ENCODE measurements at places on chromosomes 4 and X.

DNA sequence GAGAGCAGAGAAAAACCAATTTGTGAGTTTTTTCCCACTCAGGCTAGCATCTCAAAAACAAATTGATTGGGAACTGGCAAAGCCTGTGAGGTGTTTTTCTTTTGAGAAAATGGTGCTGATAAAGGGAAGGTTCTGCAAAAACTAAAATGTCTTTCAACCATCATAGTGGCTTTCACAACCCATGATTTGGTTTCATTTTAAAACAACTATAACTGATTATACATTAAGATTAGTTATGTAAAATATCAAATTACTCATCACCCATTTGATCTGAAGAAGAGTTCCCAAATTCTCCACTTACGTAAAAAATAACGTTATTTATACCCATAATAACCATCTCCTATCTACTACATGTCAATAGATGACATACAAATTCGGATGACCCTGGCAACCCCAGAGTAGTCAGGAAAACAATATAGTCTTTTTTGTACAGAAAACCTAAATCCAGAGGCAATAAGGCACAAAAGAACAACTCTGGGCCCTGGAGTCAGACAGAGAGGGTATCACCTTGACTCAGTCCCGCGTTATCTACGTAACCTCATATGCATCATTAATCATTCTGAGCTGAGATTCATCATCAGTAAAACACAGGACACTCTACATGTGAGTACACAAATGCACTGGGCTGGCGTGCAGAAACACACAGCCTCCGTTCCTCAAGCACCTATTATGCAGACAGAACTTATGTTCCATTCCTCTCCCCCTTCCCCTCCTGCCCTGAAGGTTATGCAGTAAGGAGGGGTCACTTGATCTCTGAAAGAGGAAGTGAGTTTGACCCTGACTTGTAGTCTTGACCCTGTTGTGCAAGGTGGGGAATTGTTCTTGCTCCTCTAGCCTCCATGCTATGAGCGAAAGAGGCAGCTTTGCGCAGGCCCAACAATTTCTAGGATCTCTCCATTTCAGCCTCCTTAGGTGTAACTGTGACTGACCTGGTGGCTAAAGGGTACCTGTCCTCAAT lies 82.2 kb downstream of the SLC9A7 start:
- peak; percentile 47 for DNase-seq

GRCh38 chr4:112327965-112328733 lies 31.0 kb downstream of the ALPK1 start:
- peak; percentile 34 for DNase-seq

DNA sequence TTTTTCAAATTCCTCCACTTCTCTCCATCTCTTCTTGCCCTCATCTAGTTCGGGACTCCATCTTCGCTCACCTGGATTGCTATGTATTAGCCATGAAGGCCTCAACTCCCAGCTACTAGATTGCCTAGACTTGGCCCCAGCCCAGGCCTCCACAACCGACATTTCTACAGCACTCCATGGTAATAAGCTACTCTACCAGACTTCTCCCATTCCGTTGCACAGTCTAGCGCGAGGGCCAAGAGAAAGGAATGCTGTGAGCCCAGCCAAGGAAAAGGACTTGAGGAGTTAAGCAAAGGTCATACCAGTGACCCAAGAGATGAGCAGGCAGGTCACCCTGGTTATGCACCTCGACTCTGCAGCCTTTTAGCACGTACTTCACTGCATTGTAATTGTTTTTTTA lies 75.6 kb downstream of the SOWAHB start:
- DNase-seq: no peak

- DNase-seq: no peak
Observed at GRCh38 chr4:2873329-2873728, 29.7 kb downstream of the ADD1 start.

DNA sequence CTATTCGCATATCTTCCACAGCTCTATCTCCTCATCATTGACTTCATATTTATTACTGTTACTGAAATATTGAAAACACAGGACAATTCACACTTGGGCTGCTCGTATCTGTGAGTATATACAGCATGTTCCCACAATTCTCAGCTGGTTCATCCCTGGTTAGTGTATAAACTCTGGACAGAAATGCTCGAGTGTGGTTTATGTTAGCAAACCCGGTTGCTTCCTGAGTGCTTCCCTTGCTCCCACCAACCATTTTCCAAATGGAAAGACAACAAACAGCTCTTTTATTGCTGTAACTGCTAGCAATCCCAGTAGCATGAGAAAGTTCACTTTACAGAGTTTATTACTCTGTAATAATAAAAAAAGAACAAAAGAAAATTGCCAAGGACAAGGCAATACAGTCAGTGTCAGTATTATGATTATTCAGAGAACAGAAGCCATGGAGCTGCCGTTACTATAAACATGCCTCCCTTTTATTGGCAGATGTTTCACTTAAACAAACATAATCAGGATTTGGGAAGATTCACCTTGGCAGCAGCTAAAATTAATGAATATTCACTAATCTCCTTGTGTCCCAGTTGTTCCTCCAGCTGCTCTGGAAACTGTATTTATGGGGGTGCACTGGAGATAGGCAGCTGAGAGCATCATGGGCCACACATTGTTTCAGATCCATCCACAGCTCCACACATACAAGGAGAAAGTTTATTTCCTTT lies 134.1 kb upstream of the GUCY1A1 start:
- DNase-seq: no peak

GRCh38 chrX:150616179-150616862 lies 47.9 kb downstream of the MTM1 start:
- no peak for DNase-seq

DNA sequence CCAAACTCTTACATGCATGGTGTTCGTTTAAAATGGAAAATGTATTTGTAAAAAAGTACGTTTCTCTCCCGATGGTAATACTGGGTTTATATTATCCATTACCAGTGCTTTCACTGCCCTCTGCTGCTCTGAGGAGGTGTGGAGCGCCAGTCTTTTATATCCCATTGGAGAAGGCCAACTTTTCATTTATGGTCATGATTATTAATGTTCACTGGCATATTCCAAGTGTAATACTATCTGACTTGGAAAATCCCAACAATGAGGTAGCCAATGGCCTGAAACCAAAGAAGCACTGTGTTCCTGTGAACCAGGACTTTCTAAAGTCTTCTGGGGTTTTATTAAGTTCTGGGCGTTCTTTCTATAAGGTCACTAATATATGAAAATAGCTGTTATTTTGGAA lies 80.7 kb downstream of the SYNPO2 start:
- DNase-seq: no peak

DNA sequence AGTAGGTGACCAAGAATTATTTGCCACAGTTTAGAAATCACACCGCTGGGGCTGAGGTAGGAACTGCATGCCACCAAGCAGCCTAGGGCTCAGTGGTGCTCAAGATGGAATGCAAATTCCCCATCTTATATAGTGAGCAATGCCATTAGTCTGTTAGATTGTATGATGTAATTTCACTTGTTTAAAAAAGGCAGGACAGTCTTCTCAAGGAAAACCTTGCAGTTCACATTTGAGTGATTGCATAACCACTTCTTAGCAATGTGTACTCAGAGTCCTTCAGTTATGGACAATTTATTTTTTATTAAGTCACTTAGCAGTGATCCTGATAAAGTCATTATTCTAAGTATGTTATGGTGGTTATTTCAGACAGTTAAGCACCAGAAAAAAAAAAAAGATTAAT lies 142.9 kb upstream of the SFRP2 start:
- DNase-seq: no peak

DNA sequence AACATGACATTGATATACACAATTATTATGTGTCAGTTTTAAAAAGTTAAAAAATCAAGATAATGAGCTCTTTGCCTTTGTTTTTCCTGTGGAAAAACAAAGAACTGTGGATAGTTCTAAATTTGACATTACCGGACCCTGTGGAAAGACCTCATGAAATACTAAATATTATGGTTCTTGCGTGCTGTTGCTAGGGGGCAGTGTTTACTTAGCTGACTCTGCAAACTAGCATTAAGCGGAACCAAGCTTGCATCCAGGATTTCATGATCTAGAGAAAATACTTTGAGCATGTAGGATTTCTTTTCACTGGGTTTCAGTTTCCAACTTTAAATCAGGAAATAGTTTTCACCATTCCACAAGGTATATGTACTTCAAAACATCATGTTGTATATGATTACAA lies 33.6 kb downstream of the CLCN4 start:
- peak; percentile 62 for DNase-seq

- no peak for DNase-seq
Observed at GRCh38 chr4:139913995-139914598, 239.9 kb downstream of the MAML3 start.

DNA sequence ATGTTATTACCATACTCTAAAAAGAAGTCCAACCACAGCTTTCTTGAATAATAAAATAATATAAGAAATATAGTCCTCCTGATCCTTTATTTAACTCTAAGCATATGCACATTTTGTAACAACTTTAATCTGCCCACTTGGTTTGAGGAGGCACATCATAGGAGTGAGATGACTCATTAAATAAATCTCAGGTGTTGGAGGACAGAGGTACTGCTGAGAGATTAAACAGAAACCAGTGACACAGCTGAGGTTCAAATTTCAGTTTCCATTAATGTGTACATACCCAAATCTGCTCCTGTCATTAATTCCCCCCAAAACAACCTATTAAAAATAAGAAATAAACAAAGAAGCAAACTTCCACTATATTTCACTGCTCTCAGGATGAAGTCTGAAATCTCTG lies 211.0 kb downstream of the KCTD8 start:
- DNase-seq: no peak

DNA sequence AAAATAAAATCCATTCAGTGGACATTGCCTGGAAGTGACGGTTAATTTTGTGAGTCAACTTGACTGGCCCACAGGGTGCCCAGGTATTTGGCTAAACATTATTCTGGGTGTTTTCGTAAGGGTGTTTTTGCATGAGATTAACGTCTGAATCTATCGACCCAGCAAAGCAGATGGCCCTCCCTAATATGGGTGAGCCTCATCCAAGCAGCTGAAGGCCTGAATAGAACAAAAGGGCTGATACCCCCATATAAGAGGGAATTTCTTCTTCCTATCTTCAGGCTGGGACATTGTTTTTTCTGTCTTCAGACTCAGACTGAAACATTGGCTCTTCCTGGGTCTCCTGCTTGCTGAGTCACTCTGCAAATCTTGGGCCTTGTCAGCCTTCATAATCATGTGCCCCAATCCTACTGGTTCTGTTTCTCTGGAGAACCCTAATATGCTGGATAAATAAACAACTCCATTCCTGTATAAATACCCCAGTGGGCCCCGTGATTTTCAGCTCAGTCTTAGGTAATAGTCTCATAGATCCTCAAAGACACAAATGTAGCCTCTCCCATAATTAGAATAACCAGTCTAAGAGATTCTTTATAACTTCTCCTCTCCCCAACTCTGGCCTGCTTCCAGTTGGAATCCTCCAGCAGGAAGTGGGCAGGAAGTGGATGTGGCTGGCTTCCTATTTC lies 33.1 kb upstream of the DDX3X start:
- no peak for DNase-seq

GRCh38 chr4:38857354-38858096 lies 908 bp upstream of the TLR6 start:
- DNase-seq: peak; percentile 94

GRCh38 chr4:136751556-136751955 lies 780.7 kb downstream of the PCDH18 start:
- no peak for DNase-seq
